Stomach (tissue), 19 donors: ENCODE measurements at places on chromosomes 6 and 20. TPM values are rescaled to one million over a fixed set of nuclear protein-coding genes. Genes with fewer than 3 reads are reported as not detected.

Gene ZNF831
- 1.3 TPM for total RNA-seq

Gene PRDM13
- total RNA-seq, result not detected

Gene RAET1L
- total RNA-seq, result not detected

Gene ALDH8A1
- not detected for total RNA-seq

Gene ZNF311
- total RNA-seq, result 0.72 TPM

Gene ZC3H12D
- total RNA-seq, result not detected

Gene ARFGEF2
- 43.5 TPM for total RNA-seq

Gene PTGIS
- total RNA-seq, result 8.4 TPM

DNA sequence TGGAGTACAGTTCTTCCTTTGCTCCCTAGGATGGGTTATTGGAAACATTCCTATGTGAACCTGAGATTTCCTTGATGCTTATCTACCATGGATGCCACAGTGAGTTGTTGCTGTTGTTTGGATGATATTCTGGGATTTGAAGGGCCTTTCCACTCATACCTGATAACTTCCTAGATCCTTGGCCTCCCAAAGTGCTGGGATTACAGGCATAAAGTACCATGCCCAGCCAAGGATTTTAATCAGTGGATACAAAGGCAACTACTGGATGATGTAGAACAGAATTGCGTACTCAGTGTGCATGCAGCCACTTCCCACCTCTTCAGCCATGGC, 20.0 kb downstream of the PPP1R16B start:
- DNase-seq, result no peak

DNA sequence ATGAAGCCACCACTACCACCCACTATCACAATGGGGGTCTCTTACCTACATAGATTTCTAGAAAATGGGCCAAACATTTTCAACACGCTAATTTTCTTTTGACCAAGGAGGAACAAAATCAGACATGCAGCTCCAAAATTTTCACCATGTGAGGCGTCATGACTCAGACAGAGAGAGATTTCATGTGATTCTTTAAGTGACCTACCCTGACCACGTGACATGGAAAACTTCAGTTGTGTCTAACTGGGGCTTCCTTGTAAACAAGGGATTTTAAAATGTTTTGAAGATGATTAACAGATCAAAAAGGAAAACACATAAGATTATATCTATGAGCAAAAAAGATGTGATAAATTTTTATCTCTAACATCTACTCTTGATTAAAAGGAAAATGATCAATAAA, 199.2 kb downstream of the TBXT start:
- DNase-seq, result no peak

DNA sequence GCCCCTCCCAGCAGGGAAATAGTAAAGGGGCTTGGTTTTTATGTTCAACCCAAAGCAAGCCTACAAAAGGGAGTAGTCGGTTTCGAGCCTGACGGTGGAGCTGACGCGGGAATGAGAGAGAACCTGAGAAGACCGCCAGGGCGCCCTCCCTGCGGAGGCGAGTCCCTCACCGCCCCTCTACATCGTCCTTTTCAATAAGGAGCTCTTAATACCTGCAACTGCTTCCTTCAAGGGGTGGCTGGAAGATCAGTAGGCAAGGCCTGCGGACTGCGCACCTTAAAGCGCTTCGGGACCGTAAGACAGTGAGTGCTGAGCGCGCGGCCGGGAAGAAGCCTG, 709 bp upstream of the ZNF76 start:
- DNase-seq, result peak; percentile 28

DNA sequence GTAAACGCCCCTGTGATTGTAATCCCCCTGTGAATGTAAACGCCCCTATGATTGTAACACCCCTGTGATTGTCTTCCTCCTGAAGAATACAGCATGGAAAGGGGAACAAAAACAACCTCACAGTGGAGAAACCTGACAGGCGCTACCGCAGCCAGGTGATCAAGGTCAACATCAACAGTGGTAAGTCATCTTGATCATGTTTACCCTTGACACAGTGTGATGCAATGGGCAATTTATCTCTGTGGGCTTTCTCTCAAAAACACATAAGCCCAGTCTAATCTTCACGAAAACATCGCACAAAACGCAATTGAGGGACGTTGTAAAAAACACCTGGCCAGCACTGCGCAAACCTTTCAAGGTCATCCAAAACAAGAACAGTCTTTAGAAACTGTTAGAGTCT, 277.2 kb downstream of the PRKN start:
- no peak for DNase-seq

DNA sequence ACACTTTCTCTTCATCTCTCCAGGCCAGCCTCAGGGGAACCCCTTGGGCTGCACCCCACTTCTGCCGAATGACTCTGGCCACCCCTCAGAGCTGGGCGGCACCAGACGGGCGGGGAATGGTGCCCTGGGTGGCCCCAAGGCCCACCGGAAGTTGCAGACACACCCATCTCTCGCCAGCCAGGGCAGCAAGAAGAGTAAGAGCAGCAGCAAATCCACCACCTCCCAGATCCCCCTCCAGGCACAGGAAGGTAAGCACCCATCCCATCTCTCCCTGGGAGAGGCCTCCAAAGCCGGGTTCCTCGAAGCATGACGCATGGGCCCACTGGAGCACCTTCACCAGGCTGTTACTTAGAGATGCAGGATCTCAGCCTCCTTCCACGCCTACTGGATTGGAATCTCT, 11.3 kb downstream of the MDFI start:
- DNase-seq, result no peak

DNA sequence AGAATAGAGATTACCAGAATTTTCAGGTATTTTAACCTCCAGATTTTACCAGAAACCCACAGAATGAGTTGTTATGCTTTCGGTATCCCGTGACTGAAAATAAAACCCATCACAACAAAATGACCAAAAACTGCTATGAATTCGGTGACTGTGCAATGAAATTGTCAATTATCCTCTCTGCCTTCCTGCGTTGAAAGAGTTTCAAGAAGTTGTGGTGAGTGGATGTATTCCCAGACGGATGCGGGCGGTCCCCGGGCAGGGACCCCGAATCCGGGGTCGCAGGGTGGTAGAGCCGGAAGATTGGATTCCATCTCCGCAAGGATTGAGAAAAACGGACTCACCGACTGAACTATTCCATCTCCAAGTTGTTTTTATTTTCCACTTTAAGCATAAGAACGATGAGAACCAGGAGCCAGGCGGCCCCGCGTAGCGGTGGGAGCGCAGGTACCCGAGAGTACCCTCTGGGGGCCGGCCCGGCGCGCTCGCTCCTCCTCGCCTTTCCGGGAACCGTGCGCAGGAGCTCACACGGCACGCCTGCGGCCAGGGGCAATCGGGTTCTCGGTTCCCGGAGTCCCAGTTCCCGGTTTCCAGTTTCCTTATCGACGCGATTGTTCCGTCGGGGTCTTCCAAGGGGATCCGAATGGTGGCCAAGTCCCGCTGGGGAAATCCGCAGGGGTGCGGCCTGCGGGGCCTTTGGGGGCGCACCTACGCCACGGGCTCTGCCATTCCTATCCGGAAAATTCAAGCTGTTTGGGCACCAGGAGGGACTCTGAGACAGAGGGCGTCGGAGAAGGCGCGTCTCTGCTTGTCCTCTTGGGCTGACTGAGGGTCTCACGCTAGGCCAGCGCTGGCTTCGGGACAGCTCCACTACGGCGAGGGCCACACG, 104.9 kb upstream of the PRDM1 start:
- DNase-seq, result no peak

DNA sequence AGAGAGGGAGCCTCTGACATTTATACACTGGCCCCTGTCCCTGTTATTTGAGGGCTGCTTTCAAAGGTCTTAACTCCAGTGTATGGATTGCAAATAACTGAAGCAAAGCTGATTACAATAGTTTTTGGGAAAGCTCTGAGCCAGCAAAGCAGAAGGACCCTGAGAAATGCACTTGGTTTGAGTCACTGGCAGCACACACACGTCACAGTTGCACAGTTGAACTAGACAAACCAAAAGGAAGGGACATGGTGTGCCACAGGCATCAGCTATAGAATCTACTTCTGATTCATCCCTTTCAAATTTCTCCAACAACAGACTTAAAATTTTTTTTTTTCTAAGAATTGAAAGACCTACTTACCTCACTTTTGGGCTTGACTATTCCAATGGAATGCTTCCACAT, 56.4 kb downstream of the SNRNP48 start:
- no peak for DNase-seq

DNA sequence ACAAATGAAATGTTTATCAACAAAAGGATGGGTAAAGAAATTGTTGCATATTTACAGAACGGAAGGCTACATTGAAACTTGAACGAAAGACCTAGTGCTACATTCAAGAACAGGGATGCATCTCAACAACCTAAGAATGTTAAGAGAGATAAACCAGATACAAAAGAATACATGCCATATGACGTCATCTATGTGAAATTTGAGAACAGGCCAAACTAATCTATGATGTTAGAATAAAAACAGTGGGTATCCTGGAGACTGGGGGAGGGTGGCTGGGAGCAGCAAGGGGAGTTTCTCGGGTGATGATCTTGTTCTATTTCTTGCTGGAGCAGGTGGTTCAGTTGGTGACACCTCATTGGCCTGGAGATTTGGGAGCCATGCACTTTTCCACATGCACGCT, 81.5 kb downstream of the SULF2 start:
- no peak for DNase-seq

GRCh38 chr6:13917141-13917540, 7.6 kb upstream of the RNF182 start:
- no peak for DNase-seq

DNA sequence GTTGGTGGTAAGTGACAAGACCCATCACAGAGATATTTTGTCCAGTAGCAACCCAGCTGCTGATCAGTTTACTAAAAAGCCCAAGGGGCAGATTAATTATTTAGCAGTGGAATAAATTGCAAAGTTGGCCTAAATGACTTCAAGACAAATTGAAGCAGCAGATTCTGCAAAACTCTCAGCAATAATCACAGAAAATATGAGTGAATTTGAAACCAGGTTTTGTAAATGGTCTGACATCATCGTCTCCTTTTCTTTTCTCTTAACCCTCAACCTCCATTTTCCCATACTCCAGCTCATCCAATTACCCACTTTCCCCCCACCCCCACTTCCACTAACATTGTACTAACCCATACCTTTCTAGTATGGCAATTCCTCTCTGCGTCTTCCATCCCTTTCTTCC, 11.3 kb upstream of the PTPRK start:
- DNase-seq, result no peak

- DNase-seq, result no peak
Measured at GRCh38 chr20:4918473-4918872, 82.8 kb downstream of the SLC23A2 start.

DNA sequence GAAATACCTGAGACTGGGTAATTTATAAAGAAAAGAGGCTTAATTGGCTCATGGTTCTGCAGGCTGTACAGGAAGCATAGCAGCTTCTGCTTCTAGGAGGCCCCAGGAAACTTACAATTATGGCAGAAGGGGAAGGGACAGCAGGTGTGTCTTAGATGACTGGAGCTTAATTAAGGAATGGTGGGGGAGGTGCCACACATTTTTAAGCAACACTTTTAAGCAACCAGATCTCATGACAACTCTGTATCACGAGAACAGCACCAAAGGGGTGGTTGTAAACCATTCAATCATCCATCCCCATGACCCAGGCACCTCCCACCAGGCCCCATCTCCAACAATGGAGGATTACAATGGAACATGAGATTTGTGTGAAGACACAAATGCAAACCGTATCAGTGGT, 26.9 kb downstream of the FIG4 start:
- DNase-seq, result no peak

- no peak for DNase-seq
Measured at GRCh38 chr20:32201977-32202363, 5.6 kb downstream of the PLAGL2 start.

- DNase-seq, result no peak
Measured at GRCh38 chr6:15452182-15452941, 206.5 kb downstream of the JARID2 start.

- no peak for DNase-seq
Measured at GRCh38 chr20:5991623-5992441, 41.4 kb downstream of the MCM8 start.

- DNase-seq, result peak; percentile 43
Measured at GRCh38 chr6:1255636-1256365, 56.1 kb upstream of the FOXQ1 start.

DNA sequence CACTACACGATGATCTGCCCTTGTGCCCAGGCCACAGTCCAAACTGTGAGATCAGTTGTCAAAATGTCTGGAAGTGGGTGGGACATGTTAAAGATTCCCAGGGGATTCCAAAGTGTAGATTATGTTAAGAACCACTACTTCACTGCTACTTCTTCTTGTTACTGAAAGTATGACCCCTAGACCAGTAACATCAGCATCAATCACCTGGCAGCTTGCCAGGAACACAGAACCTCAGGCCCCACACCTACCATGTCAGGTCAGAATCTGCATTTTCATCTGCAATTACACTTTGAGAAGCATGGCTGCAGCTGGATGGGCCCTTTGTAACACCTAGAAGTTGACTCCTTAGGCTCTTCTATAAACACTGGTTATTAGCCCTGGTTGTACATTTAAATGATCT, 36.1 kb downstream of the RFPL4B start:
- DNase-seq, result no peak

GRCh38 chr6:37493661-37493995, 6.1 kb downstream of the CCDC167 start:
- no peak for DNase-seq

- DNase-seq, result no peak
Measured at GRCh38 chr20:38272961-38273360, 12.4 kb upstream of the KIAA1755 start.

DNA sequence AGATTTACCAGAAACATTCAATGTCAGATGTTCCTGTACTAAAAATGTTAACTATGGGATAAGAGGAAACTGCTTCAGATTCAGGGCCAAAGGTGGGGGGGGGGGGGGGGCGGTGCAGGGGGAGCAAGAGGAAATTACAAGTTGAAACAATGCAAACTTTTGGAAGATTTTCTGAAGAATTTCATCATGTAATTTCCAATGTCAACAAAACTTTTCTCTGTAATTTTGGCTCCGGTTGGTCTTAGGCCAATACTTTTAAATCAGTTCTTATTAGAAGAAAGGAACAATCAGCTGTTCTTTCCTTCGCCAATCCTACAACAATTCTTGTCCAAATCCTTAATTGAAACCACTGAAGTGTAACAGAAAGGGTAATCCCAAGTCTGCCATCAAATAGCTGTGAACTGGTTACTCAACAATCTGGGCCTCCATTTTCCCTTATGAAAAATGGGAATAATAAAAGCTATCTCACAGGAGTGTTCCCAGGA, 13.1 kb downstream of the UQCC1 start:
- DNase-seq, result no peak

- DNase-seq, result no peak
Measured at GRCh38 chr20:20823476-20823881, 111.0 kb upstream of the RALGAPA2 start.

- no peak for DNase-seq
Measured at GRCh38 chr6:32974016-32974333, 5.6 kb downstream of the BRD2 start.
